ENCODE measurements at places on chromosomes 5 and 9.

- no peak for DNase-seq
Measured at GRCh38 chr5:17444496-17444895, 53.5 kb upstream of the TAF11L2 start.

DNA sequence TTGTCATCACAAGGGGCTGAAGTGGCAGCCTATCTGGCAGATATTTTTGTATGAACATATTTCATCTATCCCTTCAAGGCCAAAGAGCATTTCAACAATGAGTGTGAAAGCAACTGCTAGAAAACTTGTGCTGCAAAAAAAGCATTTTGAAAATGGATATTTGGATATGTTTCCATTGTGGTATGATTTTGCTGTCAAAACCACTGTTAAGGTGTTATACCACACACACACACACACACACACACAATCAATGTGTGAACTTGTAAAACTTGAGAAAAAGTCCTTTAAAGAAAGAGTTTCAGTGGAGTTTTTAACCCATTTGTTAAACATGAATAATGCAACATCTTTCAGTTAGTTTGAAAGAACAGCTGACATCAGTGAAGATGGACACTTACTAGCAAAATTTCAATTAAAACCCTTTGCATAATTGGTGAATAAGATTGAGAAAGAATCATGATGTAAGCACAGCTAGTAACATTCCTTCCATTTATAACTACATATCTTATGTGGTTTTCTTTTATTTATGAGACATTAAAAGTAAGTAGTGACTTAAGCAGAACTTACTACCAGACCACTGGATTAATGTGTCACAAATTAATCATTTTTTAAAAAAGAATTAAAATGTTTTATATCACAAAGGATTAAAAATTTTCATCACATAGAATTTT, 182.6 kb upstream of the GNA14 start:
- no peak for DNase-seq

DNA sequence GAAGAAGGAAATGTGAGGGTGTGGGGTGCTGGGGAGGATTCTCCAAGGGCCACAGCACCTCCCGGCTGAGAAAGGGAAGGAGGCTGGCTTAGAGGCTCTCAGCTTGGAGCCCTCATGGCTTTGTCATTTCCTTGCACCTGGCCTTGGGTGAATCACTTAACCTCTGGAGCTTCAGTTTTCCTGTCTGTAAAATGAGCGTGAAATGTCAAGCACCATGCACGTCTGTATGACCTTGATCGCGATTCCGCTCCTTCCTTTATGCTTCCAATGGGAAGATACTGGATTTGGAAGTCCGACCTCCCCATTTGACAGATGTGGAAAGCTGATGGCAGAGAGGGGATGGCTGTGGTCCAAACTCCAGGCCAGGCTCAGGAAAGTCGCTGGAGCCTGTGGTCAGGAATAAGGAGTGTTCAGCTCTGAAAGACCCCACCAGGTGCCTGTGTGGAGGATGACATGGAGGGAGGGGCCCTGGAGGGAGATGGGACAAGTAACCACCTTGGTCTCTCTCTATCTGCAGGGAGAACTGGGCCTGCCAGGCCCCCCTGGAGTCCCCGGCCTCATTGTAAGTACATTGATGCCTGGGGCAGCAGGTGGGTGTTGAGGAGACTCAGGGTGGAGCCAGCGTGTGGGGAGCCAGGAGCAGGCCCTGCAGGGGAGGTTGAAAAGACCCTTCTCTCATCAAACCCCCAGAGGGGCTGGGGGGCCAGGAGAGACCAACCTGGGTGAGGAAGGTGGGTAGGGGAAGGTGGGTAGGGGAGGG, 66.5 kb downstream of the COL27A1 start:
- DNase-seq: no peak

- no peak for DNase-seq
Measured at GRCh38 chr9:122008559-122008958, 84.5 kb downstream of the TTLL11 start.

GRCh38 chr5:42840842-42841567, 29.3 kb upstream of the SELENOP start:
- DNase-seq: no peak

DNA sequence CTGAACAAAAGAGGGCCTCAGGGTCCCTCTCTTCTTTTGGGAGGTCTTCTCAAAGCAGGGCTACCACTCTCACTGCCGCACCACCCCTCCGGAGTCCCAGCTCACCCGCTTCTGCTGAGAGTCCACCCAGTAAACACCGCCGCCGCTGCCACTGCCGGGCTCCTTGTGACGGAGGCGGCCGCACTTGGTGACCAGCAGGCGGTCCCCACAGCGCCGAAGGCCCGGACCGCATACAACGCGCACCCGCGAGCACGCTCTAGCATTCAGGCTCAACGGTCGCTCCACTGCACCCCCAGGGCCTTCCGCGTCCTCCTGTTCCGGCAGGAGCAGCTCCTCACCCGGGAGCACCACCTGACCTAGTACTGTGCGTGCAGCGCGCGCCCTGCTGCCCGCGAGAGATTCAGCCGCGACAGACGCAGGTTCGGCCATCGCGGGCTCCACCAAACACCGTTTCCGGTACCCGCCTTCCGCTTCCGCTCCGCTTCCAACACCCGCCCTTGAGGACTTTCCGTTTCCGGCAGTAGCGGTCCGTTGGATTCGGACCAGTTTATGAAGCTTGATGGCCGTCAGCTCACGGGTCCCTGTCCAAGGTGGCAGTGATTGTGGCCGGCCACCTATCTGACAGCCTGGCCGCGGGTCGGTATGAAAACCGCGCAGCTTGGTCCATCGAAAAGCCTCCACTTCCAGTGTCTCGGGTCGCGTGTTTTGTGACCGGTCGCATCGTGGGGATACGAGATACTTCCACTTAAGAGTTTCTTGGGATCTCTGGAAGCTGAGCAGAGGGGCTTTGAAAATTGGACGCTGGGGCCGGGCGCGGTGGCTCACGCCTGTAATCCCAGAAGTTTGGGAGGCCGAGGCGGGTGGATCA, at the start of gene EXOSC3:
EXOSC3 (minus strand) TSS at position 449 of the 868 bp plus-strand sequence; CDS start at position 429, 20 bp downstream.
- peak; percentile 90 for DNase-seq

DNA sequence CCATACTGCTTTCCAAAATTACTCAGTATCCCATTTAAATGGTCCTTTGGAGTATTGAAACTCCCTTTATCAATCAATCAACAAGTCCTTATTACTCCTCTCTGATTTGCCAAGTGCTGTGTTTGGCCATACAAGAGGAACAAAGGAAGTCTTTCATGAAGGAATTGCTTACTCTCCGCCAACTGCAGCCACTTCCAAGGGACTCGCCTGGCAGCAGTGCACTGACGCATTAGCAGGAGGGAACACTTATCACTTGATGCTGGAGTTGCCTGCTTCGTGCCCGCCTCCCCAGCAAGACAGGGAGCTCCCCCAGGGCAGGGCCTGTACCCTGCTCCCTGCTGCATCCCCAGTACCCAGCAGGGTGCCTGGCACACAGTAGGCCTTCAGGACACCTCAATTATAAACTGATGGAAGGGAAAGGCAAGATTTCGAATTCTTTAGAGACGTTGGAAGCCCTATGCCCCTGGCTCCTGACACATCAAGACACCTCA, 97.9 kb downstream of the CRB2 start:
- DNase-seq: no peak

DNA sequence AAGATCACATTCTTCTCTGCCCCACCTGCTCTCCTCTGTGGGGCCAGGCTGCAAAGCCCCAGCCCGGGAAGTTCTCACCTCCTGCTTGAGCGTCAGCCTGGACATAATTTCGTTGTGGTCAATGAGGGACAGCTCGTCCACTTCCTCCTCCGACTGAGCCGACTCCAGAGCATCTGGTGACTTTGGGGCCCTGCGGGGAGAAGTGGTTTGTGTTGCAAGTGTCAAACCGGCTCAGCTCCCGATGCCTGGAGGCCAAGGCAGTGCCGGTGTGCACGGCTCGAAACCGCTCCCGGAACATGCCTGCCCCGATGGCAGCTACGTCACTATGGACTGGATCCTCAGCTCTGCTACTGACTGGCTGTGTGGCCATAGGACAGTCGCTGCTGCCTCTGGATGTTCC, 52.8 kb downstream of the PRRT1B start:
- DNase-seq: no peak

GRCh38 chr9:136237486-136238341, 7.9 kb downstream of the QSOX2 start:
- DNase-seq: no peak

- no peak for DNase-seq
Measured at GRCh38 chr9:16100537-16101091, 547.8 kb downstream of the CCDC171 start.

DNA sequence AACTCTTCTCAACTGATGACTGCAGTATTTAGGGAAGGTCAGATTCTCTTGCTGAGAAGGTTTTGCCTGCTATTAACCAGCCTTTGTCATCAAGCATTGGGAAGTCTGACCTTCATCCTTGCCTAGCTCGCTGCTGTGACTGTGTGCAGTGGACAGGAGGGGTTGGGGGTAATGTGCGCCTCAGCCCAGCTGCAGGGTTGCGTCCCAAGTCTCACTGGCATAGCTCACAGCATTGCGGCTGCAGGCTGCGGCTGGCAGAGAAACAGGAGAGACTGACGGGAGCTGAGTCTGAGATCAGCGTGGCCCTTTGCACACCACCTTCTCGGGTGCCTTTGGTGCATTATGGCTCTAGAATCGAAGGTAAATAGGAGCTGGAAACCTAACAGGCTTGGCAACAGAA, 55.9 kb upstream of the NCS1 start:
- DNase-seq: no peak

DNA sequence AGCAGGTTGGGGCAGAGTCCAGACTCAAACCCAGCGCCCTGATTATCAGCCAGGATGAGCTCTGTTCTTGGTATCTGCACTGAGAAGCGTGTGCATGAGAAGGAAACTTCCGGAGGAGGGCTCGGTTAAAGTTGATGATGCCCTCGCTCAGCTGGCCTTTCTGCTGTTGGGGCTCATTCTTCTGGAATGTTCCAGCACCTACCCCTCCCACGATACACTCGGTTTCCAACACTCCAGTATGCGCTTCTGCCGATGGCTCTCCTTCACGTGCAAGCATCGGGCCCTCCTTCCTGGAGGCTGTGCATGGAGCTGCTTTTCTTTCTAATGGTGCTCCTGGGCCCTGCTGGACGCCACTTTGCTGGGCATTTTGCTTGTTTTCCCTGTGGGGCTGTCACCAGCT, 134.0 kb downstream of the RXRA start:
- no peak for DNase-seq

DNA sequence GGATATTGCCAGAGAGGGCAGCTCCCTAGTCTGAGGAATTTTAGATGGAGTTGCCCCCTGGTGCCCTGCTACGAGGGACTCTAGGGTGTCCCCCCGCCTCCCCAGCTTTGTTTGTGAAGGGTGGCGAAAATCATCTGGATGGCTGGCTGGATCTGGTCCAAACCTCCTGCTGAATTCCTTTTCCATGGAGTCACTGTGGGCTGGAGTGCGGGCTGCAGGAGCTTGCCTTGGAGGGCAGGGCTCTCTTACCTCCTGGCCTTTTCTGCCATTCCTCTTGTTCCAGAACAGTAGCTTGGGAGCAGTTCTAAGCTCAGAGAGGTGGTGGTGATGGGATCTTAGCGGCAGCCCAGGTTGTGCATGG, 2.1 kb downstream of the SYNPO start:
- DNase-seq: no peak

- no peak for DNase-seq
Measured at GRCh38 chr5:65126542-65127069, 355.1 kb downstream of the ADAMTS6 start.

DNA sequence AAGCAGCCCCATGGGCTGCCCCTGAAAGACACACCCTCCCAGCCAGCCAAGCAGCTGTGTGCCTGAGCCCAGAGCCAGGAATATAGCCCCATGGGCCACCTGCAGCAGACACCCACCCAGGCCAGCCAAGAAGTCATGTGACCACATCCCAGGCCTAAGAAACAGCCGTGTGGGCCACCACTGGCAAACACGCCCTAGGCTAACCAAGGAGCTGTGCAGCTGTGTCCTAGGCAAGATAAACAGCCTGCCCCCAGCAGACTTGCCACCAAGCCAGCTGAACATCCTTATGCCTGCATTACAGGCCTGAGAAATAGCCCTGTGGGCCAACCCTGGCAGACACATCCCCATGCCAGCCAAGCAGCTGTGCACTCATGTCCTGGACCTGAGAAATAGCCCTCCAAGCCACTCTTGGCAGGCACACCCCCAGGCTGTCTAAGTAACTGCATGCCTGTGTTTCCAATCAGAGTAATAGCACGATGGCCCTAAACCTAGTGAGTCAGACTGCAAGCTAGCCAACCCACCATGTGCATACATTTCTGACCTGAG, 143.0 kb downstream of the ADAMTS6 start:
- DNase-seq: no peak

GRCh38 chr5:57750282-57750681, 267.7 kb upstream of the ACTBL2 start:
- DNase-seq: no peak

DNA sequence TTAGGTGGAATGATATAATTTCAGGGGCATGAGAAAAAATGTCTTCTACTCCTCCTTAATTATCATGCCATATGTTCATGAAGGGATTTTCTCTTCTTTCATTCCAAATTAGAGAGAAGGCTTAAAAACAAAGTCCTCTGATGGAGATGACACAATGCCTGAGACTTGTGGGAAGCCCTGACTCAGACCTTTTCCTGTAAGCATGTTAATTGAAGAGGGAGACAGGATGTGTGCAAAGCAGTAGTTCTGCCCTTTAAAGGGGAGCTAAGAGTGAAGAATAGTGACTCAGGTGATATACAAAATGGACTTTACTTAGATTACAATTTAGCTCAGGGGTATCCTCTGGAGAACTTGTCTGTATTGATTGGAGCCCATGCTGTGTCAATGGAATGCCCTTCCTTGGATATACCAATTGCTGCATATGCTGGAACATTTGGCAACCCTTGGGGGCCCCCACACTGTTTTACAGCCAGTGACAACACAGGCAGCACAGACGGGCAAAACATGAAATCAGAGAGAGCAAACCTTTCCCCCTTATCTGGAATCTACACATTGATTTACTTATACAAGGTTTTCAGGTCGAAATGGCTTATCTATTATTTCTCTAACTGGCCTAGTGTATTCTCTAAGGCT, 81.3 kb downstream of the IZUMO3 start:
- DNase-seq: no peak

GRCh38 chr9:95104581-95104960, 212.9 kb downstream of the FANCC start:
- no peak for DNase-seq

Measured in stimulated activated CD4-positive, alpha-beta T cell treated with anti-CD3 and anti-CD28 coated beads, Interleukin-2, amount 100 ng/mL, for 24 hours (primary cell).